Right lobe of liver (tissue), 6 donors: ENCODE measurements at places on chromosomes 6 and 20.
A peak's percentile ranks its signal among the peaks of the same experiment; 100 is the strongest.

- no peak for DNase-seq
Measured at GRCh38 chr6:108998485-108998884, 96.2 kb downstream of the SESN1 start.

DNA sequence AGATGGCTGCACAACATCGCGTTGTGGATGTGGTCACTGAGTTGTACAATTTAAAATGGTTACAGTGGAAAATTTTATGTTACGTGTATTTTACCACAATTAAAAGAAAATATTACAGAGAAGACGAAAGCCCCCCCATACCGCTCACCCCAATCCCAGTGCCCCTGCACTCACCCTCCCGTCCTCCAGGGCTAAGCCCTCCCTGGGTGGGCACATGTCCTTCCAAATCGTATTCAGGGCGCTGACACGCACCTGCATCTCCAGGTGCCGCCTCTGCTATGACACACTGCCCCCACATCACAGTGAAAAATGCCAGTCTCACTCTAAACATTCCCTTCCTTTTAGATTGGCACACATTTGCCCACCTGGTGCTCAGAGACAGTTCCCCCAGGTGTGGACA is 49.4 kb downstream of the PSMG4 start:
- no peak for DNase-seq

GRCh38 chr20:17958373-17959256 is 10.0 kb downstream of the SNX5 start:
- DNase-seq = no peak

DNA sequence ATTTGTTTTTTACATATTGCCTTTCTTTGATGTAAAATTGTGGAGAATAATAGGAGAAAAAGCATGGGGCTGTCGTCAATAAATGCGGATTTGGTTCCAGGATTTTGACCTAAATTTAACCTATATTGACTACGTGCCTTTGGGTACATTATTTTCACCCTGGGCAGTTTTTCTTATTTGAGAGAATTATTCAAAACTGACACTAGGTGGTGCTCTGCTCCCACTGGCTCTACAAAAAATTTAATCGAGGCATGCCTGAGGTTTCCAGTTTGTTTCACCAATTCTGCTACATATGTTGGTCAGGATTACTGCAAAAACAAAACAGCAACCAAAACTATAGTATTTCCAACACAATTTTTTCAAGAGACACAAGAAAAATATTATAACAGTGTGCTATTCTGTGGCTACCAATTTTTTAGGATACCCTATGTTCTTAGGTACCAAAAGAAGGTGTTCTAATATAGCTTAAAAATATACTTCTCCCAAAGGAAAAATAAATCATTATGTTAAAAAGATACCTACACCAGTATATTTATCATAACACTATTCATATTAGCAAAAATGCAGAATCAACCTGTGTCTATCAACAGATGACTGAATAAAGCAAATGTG is 48.6 kb upstream of the FABP7 start:
- DNase-seq = no peak

GRCh38 chr6:8223678-8224077 is 121.3 kb upstream of the EEF1E1 start:
- DNase-seq = no peak

GRCh38 chr20:24291014-24291413 is 178.4 kb upstream of the SYNDIG1 start:
- no peak for DNase-seq

DNA sequence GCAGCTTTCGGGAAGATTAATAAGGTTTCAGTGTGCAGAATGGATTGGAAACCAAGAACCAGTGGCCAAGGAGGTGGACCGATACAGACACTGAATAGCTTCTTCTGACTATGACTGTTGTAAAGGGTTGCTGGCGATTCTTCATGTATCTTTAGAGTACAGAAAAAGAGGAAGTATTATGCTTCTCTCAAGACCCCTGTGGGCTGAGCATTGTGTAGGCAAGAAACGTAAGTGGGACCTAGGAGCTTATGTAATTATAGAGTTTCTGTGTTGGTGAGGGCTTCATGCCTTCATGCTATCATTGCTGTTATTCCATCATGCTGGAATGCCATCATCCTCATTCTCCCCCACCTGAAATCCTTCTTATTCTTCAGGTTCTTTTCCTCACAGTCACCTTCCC is 105.4 kb upstream of the AKIRIN2 start:
- DNase-seq = no peak

DNA sequence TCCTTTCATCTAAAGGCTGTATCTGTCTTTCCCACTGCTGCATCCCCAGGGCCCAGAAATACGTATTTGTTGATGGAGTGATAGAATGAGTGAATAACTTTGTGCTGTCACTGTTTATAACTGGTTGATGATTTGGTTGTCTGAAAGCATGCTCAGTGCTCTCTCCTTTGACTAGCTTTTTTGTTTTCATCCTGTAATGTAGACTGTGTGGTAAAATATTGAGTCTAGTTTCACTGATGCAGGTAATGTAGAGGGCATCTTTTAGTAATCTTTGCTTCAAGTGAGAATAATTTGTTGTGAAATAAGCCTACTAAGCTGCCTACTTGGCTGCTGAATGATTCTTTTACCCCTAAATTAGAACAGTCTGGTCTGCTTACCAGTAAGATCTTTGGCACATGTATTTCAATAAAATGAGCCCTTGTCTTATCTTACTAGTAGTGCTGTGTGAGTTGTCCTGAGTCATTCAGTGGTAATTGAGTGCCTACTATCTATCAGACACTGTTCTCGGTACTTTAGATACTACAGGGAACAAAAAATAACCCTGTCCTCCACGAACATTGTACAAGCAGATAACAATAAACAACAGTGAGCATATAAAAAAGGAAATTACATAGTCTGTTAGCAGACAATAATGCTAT is 39.9 kb downstream of the MAPK14 start:
- DNase-seq = no peak

DNA sequence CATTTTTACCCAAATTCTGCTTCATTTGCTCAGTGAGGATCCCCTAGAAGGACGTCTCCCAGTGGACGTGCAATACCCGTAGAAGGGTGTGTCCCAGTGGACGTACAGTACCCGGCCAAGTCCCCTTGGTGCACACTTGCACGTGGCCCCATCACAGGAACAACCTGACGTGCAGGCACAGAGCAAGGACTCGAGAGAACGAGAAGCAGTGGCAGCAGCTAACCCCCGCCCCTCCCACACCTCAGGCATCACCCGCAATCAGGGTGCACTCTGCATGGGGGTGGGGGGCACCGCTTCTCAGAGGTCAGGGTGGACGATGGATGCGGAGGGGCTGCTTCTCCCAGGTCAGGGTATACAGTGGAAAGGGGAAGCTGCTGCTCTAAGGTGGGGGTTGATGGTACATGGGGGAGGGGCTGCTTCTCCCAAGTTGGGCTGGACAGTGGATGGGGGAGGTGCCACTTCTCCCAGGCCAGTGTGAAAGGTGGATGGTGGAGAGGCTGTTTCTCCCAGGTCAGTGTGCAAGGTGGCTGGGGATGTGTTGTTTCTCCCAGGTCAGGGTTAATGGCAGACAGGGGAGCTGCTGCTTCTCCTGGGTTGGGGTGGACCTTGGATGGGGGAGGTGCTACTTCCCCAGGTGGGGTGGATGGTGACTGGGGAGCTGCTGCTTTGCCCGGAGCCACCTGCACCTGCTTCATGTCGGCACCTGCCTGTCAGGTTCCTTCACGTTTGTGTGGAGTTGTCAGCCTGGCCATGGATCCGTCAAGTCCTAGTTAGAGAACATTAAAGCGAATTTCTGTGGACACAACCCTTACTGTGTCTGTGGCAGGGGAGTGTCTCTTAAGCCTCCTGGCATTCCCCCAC is 1.0 kb upstream of the THBS2 start:
- no peak for DNase-seq

DNA sequence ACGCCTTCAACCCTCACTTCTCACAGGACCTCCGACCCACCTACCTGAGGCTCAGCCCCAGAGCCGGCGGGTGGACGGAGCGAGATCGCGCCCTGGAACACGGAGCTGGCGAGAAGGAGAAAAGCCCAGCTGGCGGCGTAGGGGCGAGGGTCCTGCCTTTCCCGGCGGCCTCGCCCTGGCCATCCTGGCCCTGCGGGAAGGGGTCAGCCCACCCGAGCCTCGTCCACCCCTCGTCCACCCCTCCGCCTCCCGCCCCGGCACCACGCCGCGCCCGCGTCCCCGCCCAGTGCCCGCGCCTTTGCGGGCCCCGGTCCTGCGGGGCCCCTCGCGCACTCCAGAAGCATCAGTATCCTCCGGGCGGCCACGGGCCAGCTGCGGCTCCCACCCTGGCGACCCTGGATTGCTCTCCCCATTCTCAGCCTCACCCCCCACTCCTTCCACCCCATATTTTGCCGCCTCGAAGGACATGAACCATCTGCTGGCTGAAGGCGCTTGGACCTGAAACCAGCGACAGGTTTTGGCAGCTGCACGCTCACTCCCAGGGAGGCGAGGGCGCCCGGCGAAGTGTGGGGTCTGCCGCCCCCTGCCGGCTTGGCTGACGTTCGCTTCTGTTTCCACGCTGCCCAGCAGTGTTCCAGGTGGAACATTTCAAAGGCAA is 65.1 kb downstream of the PLG start:
- peak; percentile 80 for DNase-seq

DNA sequence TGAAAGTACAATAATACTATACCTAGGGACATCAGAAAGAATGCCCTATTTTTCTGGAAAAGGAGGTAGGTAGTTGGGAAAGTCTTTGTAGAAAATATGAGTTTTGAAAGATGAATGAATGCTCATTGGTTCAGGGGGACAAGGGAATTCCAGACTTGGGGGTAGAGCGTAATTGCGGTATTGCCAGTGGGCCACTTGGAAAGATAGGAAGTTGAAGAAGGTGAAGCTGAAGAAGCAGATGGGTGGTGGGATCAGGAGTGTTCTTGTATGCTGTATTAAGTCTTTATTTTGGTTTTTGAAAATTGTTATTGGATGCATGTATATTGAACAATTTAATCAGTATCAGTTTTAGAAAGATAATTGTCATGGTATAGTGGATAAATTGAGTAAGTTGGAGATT is 57.9 kb upstream of the SMIM8 start:
- no peak for DNase-seq

DNA sequence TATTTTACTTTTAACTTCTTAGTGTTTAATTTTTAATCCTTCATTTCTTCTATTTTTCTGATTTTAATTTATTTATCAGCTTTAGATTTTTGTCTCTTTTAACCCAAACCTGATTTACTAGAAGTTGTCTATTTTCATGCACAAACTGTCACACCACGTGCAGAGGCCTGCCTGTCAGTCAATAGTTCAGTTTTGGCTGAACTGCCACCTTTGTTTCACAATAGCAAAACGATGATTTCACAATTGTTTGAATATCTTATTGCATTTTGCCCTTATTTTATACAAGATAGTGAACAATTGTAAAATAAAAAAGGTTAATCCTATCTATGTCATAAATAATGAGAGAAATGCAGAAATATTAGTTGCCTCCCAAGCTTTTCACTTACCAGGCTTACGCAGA is 24.0 kb upstream of the PPP1R3G start:
- DNase-seq = peak; percentile 66

DNA sequence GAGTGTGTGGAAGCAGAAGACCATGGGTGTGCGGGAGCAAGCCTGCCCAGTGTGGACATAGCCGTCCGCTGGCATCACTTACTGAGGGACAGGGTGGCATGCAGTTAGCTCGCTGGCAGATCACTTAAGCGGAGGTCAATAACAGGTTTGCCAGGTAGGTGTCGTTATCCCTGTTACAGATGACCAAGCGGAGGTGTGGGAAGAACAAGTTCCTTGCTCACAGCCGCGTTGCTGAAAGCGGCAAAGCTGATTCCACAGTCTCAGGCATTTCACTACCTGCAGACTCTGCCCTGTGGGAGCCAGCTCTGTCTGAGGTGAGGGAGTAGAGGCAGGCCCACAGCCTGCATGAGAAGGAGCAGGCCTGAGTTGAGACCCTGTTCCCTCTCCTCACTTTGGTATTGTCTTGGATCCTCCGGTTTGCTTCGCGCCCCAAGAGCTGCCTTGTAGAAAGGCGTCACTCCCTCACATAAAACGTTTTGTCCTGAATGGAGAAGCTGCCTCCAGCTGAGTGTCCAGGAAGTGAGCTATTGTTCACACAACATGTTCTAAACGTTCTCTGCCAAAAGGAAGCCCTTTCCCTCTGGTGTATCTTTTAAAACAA is 96.9 kb downstream of the TCP11 start:
- peak; percentile 66 for DNase-seq

DNA sequence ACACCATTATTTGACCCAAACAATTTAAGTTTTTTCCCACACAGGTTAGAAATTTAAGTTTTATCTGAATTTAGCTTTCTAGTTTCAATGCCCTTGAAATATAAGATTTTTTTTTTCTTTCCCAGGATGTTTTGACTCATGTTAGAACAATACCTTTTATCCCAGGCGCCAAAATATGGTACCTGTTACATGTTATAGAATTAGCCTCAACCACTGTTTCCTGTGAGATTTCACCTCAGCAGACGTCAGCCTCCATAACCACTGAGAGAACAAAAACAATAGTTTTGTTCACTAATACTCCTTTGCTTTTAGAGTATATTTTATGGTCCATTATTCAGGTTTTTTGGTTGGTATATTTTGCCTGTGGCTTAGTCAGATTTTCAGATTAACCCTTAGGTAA is 302.9 kb downstream of the CDKAL1 start:
- no peak for DNase-seq
